Stomach (tissue), 19 donors: ENCODE measurements at places on chromosomes 16 and 17. TPM values are rescaled to one million over a fixed set of nuclear protein-coding genes. Genes with fewer than 3 reads are reported as not detected.

DNA sequence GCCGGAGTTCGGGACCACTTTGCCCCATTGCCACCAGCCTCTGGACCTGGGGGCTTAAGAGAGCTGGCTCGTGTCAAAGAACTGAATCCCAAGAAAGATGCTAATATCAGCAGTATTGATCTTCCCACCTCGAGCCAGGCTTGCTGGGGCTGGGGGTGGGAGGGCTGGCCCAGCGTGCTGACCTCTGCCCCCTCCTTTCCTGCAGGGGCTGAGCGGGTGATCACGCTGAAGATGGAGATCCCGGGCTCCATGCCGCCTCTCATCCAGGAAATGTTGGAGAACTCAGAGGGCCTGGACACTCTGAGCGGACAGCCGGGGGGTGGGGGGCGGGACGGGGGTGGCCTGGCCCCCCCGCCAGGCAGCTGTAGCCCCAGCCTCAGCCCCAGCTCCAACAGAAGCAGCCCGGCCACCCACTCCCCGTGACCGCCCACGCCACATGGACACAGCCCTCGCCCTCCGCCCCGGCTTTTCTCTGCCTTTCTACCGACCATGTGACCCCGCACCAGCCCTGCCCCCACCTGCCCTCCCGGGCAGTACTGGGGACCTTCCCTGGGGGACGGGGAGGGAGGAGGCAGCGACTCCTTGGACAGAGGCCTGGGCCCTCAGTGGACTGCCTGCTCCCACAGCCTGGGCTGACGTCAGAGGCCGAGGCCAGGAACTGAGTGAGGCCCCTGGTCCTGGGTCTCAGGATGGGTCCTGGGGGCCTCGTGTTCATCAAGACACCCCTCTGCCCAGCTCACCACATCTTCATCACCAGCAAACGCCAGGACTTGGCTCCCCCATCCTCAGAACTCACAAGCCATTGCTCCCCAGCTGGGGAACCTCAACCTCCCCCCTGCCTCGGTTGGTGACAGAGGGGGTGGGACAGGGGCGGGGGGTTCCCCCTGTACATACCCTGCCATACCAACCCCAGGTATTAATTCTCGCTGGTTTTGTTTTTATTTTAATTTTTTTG is 8.5 kb downstream of the GJD3 start:
- DNase-seq, result peak; percentile 55

DNA sequence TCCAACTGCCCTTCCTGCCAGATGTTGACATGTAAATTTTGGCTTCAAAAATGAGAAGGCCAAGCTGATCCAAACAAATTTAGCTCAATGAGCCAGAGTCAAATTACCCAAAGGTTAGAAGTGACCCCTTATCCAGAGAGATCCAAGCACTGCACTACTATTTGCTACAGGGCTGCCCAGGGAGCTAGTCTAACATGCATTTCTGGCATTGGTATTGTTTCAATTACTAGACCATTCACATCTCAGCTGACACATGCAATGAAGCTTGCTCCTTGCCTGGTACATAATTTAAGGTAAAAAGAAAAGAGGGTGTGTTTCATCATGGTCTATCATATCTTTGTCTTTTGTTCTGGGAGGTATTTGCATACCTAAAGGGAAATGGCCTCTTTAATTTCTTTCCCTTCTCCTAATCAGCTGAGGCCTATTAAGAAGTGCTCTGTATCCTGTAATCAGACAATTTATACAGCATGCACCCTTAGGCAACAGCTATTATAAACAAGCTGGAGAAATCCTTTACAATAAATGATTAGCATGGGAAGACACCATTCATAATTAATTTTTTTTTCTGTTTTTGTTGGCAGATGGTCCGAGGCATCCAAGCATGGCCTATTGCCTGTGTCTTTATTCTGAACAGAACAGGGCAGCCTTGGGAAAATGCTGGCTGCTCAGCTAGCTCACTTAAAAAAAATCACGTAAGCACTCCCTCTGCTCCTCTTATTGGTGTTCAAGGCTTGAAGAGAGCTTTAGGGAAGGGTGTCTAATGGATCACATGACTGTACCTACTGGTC is 161.5 kb upstream of the SALL1 start:
- no peak for DNase-seq

GRCh38 chr17:45139533-45139920 is 4.0 kb downstream of the ACBD4 start:
- no peak for DNase-seq

- DNase-seq, result no peak
Measured at GRCh38 chr16:29011112-29011511, 26.3 kb downstream of the LAT start.

GRCh38 chr17:57724026-57724728 is 20.9 kb downstream of the CCDC182 start:
- no peak for DNase-seq

DNA sequence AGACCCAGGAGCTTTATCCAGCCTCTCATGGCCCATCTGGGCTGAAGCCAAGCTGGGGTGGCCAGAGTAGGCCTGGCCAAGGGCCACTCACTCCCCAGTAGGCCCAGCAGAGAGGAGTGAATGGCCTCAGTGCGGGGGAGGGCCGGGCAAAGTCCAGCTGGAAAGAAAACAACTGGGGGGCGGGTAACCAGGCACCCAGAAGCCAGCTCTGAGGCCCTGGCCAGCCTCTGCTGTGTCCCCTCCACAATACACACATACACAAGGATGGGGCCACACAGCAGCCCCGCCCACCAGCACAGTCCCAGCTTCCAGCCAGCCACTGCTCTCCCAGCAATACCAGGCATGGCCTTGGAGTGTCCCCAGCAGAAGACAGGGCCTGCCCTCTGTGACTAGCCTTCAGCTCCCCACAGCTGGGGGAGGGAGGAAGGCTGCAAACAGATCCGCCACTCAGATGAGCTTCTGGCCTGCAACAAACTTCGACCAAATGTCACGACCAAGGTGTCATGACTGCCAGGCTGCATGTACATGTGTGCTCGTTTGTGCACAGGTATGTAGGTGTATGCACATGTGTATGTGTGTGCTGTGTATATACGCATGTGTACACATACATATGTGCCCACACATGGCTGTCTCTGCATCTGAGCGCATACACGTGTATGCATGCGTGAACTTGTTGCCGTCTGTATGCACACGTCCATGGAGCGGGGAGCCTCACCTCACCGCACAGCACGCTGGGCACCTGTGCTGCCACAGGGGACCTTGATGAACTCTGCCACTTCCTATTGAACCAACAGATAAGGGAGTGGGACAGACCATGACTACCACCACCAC is 5.0 kb downstream of the CARHSP1 start:
- DNase-seq, result peak; percentile 87

The NLE1 gene
- total RNA-seq, result 9.4 TPM

- peak; percentile 41 for DNase-seq
Measured at GRCh38 chr17:56113486-56113885, 39.8 kb upstream of the ANKFN1 start.
